ENCODE measurements at places on chromosomes 13 and 19.
A peak's percentile ranks its signal among the peaks of the same experiment; 100 is the strongest.

GRCh38 chr13:112579310-112579843 lies 8.6 kb downstream of the TUBGCP3 start:
- DNase-seq = no peak

DNA sequence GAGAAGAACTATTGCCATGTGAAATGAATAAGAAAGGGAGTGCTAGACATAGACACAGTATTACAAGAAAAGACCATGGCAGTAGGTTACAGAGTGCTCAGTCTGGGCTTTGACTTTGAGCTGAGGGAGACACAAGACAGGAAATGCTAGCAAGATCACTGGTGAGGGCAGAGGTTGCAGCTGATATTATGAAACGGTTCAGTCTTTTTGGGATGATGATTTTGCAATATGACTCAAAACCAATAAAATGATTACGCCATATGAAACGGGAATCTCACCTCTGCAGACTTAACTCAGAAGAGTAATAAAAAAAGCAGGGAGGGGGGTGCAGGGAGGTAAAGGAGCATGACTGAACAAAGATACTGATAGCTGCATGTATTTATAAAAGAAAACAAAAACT lies 123.1 kb downstream of the RBM26 start:
- DNase-seq = no peak

DNA sequence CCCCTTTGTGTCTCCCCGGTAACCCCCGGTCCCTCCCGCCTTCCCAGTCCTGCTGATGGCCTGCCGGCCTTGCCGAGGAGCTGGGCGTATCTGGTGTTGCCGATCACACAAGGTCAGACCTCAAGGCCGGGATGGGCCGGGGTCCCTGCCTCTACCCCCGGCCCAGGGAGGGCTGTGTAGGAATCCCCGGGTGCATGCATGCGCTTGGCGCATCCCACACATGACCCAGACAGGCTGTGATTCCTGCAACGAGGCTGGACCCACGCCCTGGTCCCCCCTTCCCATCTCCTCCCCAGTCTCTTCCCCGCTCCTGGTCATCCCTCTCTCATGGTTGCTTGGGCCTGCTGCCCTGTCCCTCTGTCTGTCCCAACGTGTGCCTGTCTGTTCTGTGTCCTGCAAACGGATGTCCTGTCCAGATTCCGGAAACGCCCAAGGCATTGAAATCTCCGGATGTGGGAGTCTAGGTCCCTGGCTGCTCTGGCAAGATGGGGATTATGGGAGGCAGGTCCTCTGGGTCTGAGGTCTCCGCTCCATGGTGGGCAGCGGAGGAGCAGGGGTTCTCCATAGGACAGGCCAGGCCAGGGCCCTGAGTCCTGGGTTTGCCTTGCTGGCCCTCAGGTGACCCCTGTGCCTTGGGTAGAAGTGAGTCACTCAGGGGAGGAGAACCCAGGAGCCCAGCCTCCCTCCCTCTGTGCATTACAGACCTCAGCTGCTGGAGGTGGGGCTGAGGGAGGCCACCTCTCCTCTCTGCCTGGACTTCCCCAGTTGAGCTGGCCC lies 1.6 kb downstream of the PKN1 start:
- DNase-seq = peak; percentile 26

- DNase-seq = no peak
Measured at GRCh38 chr13:27920677-27921420, 1.0 kb downstream of the PDX1 start.

DNA sequence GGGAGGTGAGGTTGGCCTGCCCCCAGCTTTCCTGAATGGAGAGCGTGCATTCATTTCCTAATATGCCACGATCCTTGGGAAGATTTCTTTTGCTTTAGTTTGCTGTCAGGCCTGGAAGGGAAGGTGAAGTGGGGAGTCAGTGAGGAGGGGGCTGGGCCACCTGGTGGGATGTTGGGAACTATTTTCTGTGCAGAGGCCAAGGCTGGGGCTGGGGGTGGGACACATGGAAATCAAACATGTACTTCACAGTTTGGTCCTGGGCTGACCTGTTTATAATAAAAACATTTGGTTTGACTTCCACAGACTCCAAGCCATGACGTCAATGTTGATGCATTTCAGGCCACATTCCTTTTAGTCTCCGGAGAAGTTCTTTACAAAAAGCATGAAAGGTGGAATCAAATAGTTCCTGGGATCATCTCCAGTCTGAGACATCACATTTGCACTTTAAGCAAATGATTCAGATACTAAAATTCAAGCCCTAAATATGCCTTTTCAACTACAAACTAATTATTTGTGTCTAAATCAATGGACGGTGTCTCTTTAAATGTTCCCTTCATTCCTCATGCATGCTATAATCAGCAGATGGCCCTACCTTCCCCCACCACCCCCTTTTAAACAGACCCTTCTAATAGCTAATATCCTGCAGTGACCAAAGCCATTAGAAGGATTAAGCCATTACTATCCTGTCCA lies 41.5 kb upstream of the MEDAG start:
- peak; percentile 82 for DNase-seq

GRCh38 chr19:5091684-5092480 lies 123.0 kb downstream of the KDM4B start:
- DNase-seq = no peak

- DNase-seq = no peak
Measured at GRCh38 chr19:17021328-17021727, 5.3 kb downstream of the CPAMD8 start.

DNA sequence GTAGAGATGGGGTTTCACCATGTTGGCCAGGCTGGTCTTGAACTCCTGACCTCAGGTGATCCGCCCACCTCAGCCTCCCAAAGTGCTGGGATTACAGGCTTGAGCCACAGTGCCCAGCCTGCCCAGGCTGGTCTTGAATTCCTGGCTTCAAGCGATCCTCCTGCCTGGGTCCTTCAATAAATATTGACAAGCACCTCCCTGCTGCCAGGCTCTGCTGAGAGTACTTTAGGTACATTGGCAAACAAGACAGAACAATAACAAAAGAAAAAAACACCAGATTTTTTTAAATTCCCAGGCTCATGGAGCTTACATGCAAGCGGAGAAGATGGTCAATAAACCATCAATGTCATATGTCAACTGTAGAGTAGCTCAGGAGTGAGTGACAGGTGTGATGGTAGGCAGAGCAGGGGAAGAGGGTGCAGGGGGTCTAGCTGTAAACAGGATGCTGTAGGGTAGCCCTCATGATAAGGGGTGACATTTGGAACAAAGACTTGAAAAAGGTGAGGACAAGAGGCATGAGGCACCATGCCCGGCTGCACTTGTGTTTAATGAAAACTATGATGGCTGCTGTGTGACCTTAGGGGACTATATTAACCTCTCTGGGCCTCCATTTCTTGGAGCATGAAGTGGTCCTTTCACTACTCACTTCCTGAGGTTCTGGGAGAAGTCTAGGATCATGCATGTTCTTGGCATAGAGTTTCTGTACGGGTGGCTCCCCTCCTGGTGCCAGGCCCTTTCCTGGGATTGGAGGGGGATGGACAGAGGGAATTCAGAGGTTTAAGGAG lies 19.6 kb downstream of the SULT2B1 start:
- no peak for DNase-seq

DNA sequence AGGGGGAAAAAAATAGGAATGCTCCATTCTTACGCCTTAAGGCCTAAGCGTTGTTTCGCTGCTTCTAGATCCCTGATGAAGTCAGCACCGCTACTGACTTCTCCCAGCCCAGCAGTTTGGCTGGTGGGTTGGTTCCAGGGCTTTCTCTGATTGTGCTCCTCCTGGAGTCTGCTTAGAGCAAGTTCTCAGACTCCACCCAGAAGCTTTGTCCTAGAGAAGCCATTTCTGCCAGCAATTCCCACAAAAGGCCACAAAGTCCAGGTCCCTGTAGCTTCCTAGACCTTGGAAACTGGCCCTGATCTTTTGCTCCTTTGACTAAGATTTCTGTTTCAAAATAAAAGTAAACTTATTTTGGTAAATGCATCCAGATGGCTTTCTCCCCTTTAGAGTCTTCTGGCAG lies 65.4 kb downstream of the KCTD12 start:
- no peak for DNase-seq

DNA sequence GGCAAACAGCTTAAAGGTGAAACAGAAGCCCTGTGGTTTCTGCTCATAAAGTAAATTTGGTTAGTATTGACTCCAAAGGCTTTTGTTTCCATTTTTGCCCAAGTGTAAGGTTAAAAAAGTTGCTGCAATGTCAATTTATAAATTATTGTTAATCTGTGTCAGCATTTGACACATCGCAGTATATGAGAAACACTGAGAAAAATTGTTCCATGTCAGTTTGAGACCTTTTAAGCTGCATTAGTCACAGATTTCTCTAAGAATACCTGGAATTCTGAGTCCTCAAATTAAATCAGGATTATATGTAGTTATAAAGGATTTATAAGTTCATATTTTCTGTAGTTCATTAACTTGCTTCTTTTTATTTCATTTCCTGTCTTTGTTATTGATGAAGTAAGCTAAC lies 78.8 kb downstream of the FGF14 start:
- DNase-seq = no peak

GRCh38 chr13:111038887-111039286 lies 76.2 kb upstream of the ARHGEF7 start:
- DNase-seq = no peak

DNA sequence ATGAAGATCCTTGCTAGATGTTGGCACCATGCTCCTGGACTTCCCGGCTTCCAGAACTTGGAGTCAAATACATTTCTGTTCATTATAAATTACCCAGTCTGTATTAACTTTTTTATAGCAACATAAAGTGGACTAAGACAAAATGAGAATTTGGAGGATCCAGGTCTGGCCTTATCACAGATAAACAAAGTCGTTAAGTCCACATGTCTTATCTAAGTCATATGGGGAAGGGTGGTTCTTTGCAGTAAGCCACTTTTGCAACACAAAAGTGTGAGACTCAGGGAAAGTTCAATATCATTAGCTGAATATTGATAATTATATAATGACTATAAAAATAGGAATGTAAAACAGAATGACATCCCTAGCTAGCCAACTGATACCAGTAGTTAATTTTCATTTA lies 91.6 kb upstream of the SIAH3 start:
- DNase-seq = no peak

DNA sequence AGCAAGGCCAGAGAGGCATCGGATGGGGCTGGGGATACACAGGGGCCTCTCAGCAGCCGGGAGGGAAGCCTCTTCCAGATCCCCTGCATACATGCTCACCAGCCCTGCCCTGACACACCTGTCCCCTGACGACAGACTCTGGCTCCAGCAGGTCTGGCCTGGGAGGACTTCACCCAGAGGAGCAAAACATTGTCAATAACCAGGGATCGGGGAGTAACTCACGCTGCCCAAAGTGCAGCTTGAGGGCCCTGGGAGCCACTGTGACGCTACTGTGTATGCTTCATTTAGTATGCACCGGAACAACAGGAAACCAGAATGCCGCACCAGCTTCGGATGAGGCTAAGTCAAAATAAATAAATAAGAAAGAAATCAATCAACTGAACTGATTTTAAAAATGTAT lies 12.4 kb upstream of the CD22 start:
- no peak for DNase-seq

- DNase-seq = no peak
Measured at GRCh38 chr13:30639671-30640070, 22.0 kb downstream of the USPL1 start.

- DNase-seq = no peak
Measured at GRCh38 chr19:6833166-6833790, 54.1 kb upstream of the ADGRE1 start.

DNA sequence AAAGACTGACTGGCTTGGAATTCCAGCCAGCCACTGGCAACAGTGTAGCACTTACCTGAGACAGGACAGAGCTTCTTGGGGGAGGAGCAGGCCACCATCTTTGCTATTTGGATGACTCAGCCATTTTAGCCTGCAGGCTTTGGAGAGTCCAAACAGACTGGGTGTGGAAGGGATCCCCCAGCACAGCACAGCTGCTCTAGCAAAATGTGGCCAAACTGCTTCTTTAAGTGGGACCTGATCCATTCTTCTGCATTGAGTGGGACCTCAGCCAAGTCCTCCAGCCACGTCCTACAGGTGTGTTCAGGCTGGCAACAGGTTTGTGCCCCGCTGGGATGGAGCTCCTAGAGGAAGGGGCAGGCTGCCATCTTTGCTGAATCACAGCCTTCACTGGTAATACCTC lies 80.0 kb downstream of the NDFIP2 start:
- no peak for DNase-seq

- peak; percentile 12 for DNase-seq
Measured at GRCh38 chr13:39415008-39415802, 187.8 kb downstream of the LHFPL6 start.

GRCh38 chr19:49690656-49691242 lies at the start of gene CPT1C:
CPT1C (plus strand) TSS chr19:49691116; CDS start chr19:49692253, 1,137 bp downstream.
- DNase-seq = no peak

DNA sequence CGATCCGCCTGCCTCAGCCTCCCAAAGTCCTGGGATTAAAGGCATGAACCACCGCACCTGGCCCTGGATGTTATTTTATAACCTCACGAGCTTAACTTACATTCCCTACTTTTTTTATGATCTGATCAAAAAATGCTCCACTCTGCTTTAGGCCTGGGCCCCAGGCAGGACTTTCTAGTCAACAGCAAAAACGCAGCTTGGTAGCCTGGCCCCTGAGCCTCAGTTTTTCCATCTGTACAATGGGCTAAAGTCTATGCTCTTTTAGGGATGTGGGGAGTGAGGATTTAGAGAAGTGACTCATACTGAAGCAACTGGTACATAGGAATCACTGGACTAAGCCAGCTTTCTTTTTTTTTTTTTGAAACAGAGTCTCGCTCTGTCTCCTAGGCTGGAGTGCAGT lies 11.9 kb upstream of the PIK3R2 start:
- no peak for DNase-seq

GRCh38 chr13:110697842-110698241 lies 8.1 kb downstream of the CARS2 start:
- DNase-seq = no peak

GRCh38 chr19:18014197-18014596 lies 6.2 kb downstream of the ARRDC2 start:
- no peak for DNase-seq

DNA sequence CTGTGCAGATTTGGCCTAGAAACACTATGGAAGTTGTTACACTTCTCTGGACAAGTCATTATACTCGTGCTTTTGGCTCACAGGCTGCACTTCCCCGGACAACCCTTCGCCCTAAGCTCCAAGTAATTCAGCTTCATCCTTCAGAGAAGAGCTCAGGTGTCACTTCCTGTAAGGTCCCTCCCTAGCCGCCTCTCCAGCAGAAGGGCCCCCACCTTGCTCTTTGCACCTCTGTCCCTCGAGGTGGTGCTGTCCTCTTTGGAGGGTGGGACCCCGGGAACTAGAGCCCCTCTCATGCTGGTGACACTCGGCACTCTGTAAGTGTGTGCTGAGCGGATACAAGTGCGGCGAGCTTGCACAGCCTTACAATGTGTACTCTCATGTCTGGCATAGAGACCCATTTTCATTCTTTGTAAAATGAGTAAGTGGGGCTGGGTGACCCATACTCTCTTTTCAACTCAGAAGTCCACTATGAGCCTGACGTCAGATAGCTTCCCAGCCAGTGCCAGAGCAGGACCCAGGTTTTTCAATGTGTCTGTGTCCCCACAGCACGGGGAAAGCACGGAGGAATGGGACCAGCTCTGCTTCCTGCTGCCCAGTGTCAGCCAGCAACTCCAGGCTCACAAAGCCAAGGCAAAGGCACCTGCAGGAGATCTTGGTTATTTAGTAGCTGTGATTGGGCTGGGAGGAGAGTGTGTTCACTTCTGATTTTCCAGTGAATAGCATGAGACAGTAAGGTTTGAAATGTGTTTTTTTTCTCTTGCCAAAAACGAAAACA lies 26.9 kb downstream of the CHAMP1 start:
- no peak for DNase-seq

- DNase-seq = no peak
Measured at GRCh38 chr19:50046649-50047503, 21.1 kb downstream of the ZNF473 start.

Data from HFF-Myc (cell line).